Vagina (tissue), 2 donors: ENCODE measurements at places on chromosomes 2 and 18.

- DNase-seq: no peak
Observed at GRCh38 chr2:25912851-25913695, 34.8 kb upstream of the ASXL2 start.

DNA sequence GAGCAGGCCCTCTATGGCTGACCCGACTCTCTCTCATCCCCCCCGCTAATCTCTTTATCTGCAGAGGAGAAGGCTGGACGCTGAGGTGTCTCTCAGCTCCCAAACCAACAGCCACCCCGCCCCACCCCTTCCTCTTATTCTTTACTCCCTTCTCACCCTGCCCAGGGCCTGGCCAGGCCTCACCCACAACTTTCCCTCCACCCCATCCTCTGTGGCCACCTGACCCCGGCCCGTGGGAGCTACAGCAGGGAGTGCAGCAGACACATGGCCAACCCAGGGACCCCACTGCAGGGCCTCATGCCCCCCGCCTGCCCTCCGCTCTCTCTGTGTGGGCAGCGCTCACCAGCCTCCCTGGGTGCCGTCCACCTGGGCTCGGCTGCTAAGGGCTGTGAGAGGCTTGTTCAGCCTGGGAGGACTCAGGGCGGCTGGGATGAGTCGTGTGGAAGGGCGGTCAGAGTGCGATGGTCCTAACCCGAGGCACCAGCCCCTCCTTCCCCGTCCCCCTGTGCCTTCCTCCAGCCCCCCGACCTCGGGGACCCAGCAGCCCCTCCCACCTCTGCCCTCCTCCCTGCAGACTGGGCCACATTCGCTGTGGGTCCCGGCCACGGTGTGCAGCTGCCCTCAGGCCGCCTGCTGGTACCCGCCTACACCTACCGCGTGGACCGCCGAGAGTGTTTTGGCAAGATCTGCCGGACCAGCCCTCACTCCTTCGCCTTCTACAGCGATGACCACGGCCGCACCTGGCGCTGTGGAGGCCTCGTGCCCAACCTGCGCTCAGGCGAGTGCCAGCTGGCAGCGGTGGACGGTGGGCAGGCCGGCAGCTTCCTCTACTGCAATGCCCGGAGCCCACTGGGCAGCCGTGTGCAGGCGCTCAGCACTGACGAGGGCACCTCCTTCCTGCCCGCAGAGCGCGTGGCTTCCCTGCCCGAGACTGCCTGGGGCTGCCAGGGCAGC, 6.8 kb downstream of the NEU4 start:
- peak; percentile 91 for DNase-seq

GRCh38 chr2:222637067-222637466, 18.8 kb downstream of the FARSB start:
- no peak for DNase-seq

GRCh38 chr18:57243624-57244179, 96.8 kb downstream of the BOD1L2 start:
- DNase-seq: no peak
